ENCODE measurements at places on chromosomes 5 and 9.

- DNase-seq, result no peak
These were observed 221.8 kb upstream of the TUT7 start for GRCh38 chr9:86575825-86576525.

GRCh38 chr5:997711-998110 lies 10.9 kb upstream of the NKD2 start:
- no peak for DNase-seq

DNA sequence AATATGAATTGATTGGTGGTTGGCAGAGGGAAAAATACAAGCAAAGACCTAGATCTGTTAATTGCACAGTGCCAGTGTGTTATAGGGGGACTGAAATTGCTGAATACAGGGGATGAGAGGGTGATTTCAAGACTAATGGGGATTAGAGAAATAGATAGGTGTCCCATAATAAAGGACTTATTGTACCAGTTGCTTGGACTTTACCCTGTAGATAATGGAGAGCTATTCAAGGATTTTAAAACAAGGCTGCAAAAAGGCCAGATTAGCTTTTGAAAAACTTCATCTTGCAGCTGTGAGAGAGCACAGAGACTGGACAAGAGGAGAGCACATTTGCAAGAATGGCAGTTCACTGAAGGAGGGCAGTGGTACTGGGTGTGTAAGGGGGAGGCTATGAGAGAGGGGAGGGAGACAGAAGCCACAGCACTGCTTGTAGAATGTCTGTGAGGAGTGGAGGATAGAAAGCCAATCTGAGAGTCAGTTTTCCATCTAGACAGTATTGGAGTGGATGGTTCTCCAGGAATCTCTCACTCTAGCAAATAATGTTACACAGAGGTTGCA lies 28.8 kb upstream of the SCAMP1 start:
- no peak for DNase-seq

GRCh38 chr5:96714951-96715451 lies 52.8 kb downstream of the CAST start:
- no peak for DNase-seq

- no peak for DNase-seq
These were observed 58.1 kb downstream of the PTPDC1 start for GRCh38 chr9:94142353-94142752.

DNA sequence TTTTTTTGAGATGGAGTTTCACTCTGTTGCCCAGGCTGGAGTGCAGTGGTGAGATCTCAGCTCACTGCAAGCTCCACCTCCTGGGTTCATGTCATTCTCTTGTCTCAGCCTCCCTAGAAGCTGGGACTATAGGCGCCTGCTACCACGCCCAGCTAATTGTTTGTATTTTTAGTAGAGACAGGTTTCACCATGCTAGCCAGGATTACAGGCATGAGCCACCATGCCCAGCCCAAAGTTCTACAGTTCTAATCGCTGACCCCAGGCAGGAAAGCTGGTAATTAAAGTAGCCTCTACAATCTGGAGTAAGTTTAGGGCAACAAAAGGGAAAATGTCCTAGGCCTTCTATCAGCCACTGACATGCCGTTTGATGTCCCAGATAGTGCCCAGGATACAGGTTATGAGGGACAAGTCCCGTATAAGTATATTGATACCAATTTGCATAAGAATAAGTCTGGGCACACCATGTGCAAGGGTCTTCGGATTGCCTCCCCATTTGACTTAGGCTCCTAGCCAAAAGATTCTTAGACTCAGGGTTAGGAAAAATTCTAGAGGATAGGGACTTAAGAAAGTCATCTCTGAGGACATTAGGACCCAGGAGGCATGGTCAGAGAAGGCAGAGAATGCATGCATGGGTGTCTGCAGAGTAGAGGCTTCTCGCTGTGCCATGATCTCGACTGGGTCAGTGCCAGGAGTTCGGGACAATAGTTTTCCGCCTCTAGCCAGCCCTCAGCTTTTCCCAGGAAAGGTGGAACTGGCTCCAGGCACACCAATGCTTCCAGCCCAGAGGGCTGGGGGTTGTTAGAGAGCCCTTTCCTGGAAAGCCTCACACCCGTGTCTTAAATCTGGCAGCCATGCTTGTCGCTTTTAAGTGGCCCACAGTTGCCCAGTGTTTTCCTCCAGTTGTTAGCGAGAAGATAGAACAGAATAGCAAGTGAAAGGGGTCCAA lies 1111.1 kb downstream of the TAF11L14 start:
- no peak for DNase-seq

- no peak for DNase-seq
These were observed 487.7 kb downstream of the MAT2B start for GRCh38 chr5:163993126-163993525.

DNA sequence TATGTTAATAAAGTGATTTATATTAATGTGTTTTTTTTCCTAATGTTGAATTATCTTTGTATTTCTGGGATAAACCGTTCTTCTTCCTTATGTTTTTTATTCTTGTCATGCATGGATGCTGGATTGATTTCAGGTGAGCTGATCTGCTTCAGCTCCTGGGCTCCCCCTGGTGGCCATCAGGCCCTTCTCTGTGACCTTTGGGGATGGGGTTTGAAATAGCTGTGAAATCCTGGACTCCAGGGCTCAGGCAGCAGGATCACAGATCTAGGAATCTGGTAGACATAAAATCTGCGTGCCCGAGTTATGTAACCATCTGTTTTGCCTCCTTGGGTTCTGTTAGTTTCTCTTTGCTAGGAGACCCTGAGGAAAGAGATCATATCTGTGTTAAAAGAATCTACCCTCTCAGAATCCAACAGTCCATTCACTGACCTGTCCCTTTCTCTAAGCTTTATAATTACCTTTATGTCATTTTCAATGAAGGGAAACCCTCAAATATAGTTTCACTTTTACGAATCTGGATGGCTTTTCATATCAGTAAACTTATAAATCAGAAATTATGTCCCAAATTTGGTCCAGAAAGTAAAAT lies 12.2 kb upstream of the OR13J1 start:
- peak; percentile 58 for DNase-seq

- no peak for DNase-seq
These were observed 98.2 kb downstream of the NDFIP1 start for GRCh38 chr5:142206801-142207200.

GRCh38 chr9:133163504-133164172 lies at the start of gene GBGT1:
Gene GBGT1 (minus strand): TSS chr9:133163914. CDS start chr9:133162412, 1,502 bp downstream.
- no peak for DNase-seq

GRCh38 chr9:69308206-69308931 lies 16.6 kb upstream of the ENTREP1 start:
- DNase-seq, result no peak

DNA sequence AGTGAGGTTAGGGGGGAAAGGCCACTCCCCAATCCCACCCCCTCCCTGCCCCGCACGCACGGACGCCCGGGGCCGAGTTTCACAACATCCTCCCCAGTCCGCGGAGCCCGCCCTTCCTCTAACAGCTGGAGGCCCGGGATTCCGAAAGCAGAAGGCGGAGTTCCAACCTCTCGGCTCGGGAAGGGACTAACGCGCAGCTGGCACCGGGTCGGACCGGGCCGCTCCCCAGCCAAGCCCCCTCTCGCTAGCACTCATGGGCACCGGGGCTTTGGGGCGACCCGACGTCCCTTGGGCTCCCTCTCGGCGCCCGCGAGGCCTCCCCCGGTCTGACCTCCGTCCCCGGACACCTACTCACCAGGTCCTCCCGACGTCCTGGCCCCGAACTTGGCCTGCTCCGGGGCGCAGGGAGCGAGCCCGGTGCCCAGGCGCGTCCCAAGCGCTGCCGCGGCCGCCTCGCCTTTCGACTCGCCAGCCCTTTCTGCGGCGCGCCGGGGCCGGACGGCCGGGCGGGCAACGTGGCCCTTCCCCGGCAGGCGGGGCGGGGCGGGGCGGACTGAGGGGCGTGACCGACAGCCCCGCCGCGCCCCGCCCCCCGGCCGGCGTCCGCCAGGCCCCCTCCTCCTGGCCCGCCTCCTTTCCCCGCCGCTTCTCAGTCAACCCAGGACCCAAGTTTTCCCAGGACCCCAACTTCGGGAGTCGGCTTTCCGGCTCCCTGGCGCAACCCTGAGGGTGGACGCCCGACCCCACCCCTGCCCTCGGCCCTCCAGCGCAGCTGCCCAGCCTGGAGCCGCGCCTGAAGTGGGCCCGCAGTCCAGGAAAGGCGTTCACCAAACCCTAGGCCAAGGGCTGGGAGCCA lies at the start of gene MGAT1:
TSS of gene MGAT1 (minus strand) at position 482 of the 856 bp plus-strand sequence. CDS start 9,835 bp downstream, outside the sequence.
- DNase-seq, result peak; percentile 47

DNA sequence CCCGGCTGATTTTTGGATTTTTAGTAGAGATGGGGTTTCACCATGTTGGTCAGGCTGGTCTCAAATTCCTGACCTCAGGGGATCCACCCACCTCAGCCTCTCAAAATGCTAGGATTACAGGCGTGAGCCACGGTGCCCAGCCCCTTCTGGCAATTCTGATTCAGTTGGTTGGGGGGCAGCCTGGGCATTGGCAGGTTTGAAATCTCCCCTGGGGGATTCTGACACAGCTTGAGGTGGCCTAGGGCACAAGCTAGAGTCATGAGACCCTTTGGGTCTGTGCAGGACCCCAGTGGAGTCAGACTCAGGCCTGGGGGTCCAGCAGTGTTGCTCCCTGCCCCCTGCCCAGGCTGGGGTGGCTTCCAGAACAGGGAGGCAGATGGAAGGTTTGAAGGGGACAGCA lies 239.8 kb downstream of the PBX3 start:
- DNase-seq, result no peak

GRCh38 chr5:31377274-31377946 lies 154.5 kb downstream of the DROSHA start:
- DNase-seq, result no peak

DNA sequence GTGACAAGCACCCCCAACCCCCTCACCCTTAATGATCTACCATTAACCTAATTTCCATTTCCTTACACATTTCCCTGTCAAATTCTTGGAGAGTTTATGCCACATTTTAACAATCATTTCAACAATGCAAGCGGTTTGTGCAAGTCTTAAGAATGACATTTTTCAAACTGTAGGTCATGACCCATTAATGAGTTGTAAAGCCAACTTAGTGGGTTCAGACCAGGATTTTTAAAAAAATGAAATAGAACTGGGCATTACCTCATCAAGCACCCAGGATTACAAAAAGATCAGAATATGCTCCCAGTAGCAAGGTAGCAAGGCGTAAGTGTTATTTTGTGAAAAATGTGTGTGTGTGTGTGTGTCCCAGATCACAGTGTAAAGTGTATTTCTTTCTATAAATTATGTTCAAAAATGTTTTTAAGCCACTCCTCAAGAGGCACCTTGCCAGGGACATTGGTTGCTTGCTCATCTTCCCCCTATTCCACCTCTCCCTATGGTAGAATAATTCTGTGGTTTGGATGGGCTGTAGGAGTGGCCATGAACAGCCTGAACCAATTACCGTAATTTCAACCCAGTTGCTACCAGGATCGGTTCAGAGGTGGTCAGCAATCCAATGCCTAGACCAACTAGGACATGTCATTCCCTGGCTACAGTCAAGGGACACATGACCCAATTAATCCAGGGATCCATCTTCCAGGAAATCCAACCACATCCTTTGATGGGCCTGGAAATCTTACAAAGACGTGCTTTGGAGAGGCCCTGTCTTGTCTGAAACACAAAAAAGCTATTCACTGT lies 14.4 kb upstream of the TGFBR1 start:
- DNase-seq, result no peak

DNA sequence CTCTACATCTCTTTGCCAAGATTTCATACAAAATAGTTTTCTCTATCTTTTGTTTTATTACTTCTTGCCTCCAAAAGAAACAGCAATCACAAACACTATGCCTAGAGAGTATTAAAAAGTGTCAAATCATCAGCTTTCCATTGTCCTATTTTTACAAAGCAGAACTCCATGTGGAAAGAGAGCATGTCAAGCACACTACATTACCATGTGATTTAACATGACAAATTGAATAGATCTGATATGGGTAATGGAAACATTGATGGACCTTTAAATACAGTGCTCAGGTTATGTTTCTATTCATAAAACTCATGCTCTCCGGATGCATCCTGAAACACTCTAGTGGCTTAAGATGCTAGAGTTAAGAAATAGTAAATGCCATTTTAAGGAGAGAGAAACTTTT lies 791.4 kb upstream of the CTNND2 start:
- DNase-seq, result no peak

- DNase-seq, result no peak
These were observed 7.8 kb upstream of the FOXI1 start for GRCh38 chr5:170097934-170098333.

GRCh38 chr5:81631124-81631523 lies 119.8 kb downstream of the SSBP2 start:
- no peak for DNase-seq

DNA sequence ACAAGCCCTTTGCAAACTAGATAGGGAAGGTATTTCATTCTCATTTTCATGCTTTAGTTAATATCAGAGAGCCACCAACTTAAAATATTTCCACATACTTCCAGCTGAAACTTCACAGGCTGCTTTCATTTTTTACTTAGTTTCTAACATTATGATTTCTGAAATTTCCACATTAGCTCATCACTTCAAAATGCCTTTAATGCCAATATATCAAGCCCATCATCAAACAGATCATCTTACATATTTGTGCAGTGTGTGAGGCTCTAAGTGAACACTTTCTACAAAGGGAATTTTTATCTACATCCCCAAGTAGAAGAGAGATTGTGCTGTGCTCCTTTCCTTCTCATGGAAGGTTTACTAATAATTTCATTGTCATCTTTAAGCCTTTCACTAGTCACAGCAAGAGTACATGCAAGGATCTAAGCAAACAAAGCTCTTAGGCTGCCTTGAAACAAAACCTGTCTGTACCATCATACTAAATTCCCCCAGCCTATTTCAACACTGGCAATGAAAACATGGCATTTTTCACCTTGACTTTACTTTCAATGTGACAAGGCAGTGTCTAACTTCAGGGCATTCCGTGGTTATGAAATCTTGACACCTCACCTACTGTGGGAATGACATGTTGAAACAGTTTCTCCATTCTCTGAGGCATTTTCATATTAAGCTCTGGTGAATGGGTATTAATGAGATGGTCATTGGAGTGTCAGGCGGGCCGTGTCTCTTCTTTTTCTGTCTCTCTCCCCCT lies 45.4 kb downstream of the PPP2R2B start:
- no peak for DNase-seq

DNA sequence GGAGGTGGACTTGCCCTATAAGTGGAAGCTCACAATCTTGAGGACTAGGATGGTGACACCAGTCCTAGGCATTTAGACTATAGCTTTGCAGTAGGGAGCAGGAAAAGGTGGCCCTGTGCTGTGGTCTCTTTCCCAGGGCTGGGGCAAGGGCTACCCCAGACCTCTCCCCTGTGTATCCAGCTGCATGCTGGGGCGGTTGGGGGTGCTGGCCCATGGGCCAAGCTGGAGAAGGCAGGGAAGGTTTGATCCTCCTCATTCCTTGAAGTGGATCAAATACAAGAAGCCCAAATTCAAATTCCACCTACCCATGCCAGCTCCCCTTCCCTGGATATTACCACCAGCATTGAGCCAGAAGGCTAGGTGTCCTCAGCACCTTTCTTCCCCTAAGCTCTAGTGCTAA lies 2.2 kb upstream of the PTGS1 start:
- DNase-seq, result no peak

GRCh38 chr5:150184006-150184405 lies 5.9 kb upstream of the SLC6A7 start:
- no peak for DNase-seq

Data from stimulated activated CD4-positive, alpha-beta T cell treated with anti-CD3 and anti-CD28 coated beads, Interleukin-1b, Interleukin-23, amount 100 ng/mL, for 1 hour (primary cell).